ENCODE measurements at places on chromosomes 12 and 14.

DNA sequence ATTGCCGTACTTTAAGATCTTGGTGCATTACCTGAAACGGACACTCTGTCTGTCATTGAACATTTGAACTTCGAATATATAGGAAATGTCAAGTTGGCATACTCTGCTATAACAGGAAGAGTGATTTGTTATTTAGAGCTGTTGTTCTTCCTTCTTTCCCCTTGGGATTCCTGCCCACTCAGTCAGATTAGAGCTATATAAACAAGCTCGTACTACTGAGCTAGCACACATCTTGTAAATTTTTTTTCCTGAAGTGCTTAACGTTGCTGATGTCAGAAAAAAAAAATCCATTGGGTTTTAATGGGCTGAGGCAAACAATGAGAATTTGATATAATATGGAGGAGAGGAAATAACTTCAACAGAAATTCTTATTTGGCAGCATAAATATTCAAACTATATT lies 26.8 kb downstream of the RGS6 start:
- no peak for DNase-seq

DNA sequence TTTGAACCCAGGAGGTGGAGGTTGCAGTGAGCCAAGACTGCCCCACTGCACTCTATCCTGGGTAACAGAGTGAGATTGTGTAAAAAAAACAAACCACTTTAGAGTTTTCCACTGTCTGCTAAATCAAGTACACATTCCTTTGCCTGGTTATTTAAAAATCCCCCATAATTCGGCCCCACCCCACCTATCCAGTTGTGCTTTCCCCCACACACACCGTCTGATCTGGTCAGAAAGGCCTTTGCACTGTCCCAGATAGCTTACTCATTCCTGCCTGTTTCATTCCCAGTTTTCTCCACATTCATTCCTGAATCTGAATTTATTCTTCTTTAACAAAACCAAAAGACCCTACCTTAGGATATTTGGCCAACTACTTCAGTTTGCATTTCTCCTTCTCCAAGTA lies 29.5 kb downstream of the NINJ2 start:
- no peak for DNase-seq

GRCh38 chr12:9378430-9378835 lies 170.2 kb upstream of the PZP start:
- no peak for DNase-seq

DNA sequence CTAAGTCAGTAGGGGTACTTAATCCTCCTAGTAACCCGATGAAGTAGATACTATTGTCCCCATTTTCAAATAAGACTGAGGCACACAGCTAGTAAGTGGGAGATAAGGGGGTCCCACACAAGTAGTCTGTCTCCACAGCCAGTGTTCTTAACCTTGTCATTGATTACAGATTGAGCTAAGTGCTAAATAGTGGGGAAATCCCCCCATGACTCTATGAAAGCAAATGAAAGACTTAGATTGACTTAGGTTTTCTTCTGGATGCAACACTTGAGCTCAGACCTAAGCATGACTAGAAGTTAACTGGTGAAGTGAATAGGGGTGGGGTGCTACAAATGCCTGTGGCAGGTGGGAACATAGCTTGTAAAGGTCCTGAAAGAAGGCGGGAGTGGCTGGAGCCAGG lies 73.8 kb downstream of the SYNE2 start:
- DNase-seq: no peak

DNA sequence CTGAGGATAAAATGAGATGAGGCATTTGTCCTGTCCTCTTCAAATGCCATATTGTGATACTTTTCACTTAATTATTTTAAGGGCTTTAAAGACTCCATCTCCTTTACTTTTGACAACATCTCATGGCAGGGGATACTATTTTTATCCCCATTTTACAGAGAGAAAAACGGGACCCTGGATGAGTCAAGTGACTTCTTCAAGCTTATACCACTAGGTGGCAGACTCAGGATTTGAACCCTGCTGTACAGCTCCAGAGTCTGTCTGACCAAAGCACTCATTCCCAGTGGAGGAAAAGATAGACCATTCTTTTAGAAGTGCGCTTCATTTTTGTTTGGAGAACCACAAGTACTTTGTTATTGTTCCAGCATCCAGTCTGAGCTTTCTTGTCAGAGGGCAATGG lies 1.7 kb upstream of the SMOC1 start:
- no peak for DNase-seq

- DNase-seq: no peak
Measured at GRCh38 chr12:5276327-5276880, 155.5 kb upstream of the NTF3 start.

DNA sequence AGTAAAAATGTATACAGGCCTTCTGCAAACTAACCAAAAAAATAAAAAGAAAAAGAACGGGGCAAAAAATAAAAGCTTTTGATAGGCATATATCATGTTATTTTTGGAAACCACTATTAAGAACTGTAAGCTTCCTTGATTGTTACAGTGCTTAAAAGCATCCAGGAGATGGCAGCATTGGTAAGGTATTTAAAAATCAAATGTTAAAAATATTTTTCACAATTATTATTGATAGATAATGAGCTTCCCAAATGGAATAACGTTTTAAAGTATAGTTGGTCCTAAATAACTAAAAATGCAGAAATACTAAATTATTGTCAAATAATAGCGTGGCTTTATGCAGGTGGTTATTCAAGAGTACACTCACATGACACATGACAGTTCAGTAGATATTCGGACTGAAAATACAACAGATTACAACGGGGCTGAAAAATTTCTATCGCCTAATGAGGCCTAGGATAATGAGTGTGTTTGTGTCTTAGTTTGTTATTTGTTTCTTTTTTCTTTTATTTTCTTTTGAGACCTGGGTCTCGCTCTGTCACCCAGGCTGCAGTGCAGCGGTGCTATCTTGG lies 127.2 kb upstream of the ATF7IP start:
- DNase-seq: no peak

DNA sequence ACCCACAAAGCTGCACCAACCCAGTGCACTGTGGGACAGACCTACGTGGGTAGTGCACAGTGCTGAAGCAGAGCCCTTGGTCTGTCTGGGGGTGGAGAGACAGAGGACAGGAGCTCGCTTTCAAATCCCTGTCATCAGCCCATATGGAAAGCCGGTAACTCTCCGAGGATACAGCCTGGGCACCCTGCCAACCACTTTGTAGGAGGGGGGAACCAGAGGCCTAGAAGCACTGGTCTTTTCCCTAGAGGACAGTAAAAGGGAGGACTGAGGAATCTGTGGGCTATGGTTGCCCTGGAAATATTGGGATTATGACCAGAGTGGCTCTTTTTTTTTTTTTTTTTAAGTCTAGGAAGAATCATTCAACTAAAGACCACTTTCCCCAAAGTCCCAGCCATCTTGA lies 74.3 kb downstream of the MAP3K9 start:
- no peak for DNase-seq

DNA sequence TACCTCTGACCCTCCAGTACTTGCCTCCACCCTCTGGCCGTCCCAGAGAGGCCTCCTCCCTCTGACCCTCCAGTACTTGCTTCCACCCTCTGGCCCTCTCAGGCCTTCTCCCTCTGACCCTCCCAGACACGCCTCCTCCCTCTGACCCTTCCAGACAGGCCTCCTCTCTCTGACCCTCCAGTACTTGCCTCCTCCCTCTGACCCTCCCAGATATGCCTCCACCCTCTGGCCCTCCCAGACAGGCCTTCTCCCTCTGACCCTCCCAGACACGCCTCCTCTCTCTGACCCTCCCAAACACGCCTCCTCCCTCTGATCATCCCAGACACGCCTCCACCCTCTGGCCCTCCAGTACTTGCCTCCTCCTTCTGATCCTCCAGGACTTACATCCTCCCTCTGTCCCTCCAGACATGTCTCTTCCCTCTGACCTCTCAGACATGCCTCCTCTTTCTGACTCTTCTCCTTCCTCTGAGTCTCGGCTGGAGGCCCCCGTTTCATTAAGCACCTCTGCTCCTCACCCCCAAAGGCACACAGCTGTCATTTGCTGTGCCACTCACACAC lies 71.9 kb downstream of the PHETA1 start:
- no peak for DNase-seq

DNA sequence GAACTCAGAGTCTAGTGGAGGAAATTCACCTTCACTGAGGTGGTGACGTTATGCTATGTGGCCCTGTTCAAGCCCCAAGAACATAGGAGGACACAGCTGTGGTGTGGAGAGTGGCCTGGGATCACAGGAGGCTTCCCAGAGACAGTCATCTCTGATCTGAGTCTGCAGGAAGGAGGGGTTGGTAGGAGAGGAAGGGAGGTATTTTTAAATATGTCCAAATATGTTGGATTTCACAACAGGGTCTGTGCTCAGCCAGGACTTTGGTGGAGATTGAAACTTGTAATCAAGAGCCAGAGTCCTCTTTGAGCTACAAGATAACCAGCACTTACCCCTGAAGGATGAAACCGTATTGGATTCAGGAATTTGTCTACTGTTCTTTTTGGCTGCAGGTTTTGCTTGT lies 26.4 kb upstream of the MED13L start:
- DNase-seq: no peak

- no peak for DNase-seq
Measured at GRCh38 chr14:93943052-93943451, 15.9 kb downstream of the FAM181A start.

GRCh38 chr12:116687888-116688287 lies 50.0 kb downstream of the SPRING1 start:
- DNase-seq: no peak

- no peak for DNase-seq
Measured at GRCh38 chr14:103782376-103782775, 65.0 kb downstream of the PPP1R13B start.

DNA sequence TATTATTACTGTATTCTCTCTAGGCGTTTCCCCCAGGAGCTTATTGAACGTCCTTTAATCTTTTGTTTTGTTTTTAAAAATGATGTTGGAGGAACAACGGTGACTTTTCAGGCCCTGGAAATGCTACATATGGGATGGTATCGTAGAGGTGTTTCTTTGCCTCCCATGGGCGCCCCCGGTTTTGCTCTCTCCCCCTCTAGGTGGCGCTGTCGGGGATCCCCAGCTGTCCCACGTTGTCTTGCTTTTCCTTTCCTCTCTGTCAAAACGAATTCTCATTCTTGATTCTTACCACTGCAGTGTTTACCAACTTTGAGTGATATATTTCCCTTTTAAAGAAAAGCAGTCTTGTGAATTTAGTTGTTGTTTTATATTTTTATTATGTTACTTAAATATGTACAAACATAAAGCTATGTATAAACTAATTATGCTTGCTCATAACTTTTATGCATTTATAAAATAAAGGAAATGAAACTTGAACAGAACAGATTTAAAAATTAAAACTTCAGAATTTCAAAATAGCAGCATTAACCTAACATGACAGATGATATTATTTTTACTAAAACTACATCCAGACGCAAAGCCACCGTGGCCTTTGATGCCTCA lies 171.9 kb downstream of the RGS6 start:
- no peak for DNase-seq

- DNase-seq: no peak
Measured at GRCh38 chr14:100714258-100714892, 12.3 kb upstream of the DLK1 start.
